ENCODE measurements at places on chromosomes 12 and 14.

- no peak for DNase-seq
These were observed 213.0 kb downstream of the ADAMTS20 start for GRCh38 chr12:43338848-43339526.

DNA sequence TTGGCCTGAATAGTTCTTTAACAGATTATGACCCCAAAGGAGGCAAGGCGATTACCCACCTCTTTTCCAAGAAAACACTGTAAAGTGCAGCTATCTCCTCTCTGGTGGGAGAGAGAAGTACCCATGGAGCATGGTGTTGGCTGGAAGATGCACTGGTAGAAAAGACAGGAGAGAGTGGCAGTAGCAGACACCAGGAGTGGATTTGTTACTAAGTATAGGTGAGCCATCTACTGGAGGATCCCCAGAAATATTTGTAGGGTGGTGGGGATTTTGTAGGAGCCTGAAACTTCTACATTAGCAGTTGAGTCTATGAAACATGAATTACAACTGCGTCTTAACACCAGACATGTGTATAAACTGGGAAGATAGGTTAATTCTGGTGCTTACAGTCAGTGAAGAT, 148.0 kb downstream of the SLC38A4 start:
- DNase-seq = no peak

DNA sequence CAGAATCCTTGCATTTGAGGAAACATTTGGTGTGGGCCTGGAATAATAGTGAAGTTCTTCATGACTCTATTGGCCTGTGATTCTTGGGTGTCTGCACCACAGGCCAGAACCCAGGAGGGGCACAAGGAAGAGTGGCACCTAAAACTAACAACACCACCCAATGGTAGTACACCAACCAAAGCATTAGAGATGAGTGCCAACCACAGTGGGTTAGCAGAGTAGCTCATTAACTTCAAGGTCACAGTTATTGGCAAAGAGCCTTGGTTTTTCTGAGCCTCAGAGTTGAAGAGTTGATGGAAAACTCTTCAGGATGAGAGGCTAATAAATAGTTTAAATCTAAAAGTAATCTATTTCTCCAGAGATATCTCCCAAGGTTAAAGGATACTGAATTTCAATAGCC, 57.0 kb downstream of the HELB start:
- DNase-seq = no peak

DNA sequence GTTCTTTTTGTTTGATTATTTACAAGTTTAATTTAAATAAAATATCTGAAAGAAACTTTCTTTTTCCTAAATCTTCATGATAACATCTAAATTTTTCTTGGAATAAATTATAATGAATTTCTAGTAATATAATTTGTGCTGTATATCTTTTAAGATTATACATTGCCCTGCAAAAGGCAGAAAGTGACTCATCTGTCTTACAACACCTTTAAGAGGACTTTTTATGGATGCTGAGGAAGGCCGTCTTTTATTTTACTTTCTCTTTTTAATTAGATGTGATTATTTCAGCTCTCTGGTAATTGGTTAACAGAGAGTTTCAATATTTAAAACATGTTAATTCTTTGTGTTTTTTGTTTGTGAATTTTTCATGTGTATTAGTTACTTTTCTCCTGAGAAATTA, 598.4 kb downstream of the RPL10L start:
- no peak for DNase-seq

- no peak for DNase-seq
These were observed 471.0 kb upstream of the MGAT4C start for GRCh38 chr12:86727160-86727559.

DNA sequence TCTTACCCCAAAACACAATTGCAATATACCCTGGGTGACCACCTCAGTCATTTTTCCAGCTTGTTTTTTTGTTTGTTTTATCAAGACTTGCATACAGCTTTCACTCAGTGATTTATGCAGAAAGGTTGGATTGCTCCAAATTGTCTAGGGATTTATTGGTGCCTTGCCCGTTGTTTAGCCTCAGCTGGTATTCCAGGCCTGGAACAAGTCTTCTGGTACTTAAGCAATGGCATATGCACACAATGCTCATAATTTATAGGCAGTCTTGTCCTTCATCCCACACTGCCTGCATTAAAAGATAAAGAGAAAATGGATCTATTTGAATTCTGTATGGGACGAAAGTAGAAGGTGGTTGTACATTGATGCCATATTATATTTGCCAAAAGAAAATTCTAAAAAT, 392.5 kb downstream of the ADAMTS20 start:
- no peak for DNase-seq

- no peak for DNase-seq
These were observed 43.2 kb downstream of the IRAK3 start for GRCh38 chr12:66232263-66232662.

GRCh38 chr12:48003226-48004052, 837 bp downstream of the COL2A1 start:
- no peak for DNase-seq

GRCh38 chr12:15720295-15720694, 68.9 kb downstream of the EPS8 start:
- DNase-seq = no peak

Measured in activated T-helper 1 cell treated with anti-CD3 and anti-CD28 coated beads, Interleukin-2, amount 50 U/mL, for 16 hours (primary cell).